Activated effector memory CD4-positive, alpha-beta T cell treated with Interleukin-2 at 50 U/mL for 16 hours (primary cell): ENCODE measurements at places on chromosomes 11 and 22.

GRCh38 chr11:21428796-21429195, 759.4 kb downstream of the NELL1 start:
- no peak for DNase-seq

GRCh38 chr11:50088231-50088630, 55.6 kb downstream of the OR4C45 start:
- no peak for DNase-seq

GRCh38 chr11:116700586-116701220, 72.1 kb downstream of the BUD13 start:
- DNase-seq = no peak

DNA sequence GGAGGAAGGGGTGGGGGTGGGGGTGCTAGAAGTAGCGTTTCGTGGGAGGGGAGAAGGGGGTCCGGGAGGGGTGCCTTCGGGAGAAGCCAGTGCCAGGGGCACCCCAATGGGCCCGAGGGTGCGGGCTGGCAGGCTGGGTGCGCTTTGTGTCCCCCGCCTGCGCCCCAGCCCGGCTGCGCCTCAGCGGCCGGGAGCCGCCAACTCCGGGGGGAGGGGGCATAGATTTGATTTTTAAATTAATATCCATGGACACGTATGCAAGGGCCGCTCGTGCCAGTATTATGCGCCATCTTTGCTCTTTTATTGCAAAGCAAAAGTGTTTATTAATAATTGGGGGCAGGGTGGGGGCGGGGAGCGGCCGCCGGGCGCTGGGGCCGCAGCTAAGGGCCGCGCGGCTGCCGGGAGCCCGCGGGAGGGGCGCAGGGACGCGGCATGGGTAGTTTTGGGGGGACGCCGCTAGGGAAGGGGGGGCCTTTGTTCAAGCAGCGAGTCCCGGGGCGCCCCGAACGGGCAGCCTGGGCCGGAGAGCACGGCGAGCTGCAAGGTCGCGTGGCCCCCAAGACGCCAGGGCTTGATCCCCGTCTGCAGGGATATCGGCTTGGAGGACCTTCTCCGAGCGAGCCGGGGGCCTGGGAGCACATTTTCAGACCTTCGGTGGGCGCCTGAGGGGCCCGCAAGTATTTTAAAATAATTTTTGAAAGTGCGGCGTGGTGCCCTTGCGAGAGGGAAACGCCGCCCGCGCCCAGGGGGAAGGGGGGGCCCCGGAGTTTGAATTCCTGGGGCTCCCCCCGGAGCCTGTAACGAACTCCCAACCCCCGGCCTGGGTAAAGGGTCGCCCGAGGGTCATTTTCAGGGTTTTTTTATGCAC, 959 bp downstream of the CCND1 start:
- DNase-seq = no peak

DNA sequence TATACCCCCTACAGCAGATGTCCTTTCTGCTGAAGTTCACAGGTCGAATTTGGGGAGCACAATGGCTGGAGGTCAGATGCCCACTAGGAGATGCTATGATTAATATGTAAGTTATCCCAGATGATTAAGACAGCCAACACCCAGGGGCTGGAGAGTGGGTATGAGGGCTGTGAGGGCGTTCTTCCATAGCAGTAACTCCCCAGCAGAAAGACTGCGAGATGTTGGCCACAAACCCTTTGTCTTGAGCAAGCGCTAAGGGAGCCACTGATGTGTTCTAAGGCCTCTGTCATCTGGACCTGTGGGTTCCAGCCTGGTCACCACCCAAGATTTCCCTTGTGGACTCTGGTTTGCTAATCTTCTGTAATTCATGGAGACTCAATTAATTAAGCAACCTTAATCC, 77.6 kb downstream of the BMAL1 start:
- no peak for DNase-seq

- no peak for DNase-seq
Observed at GRCh38 chr22:24977370-24978221, 25.1 kb downstream of the KIAA1671 start.

DNA sequence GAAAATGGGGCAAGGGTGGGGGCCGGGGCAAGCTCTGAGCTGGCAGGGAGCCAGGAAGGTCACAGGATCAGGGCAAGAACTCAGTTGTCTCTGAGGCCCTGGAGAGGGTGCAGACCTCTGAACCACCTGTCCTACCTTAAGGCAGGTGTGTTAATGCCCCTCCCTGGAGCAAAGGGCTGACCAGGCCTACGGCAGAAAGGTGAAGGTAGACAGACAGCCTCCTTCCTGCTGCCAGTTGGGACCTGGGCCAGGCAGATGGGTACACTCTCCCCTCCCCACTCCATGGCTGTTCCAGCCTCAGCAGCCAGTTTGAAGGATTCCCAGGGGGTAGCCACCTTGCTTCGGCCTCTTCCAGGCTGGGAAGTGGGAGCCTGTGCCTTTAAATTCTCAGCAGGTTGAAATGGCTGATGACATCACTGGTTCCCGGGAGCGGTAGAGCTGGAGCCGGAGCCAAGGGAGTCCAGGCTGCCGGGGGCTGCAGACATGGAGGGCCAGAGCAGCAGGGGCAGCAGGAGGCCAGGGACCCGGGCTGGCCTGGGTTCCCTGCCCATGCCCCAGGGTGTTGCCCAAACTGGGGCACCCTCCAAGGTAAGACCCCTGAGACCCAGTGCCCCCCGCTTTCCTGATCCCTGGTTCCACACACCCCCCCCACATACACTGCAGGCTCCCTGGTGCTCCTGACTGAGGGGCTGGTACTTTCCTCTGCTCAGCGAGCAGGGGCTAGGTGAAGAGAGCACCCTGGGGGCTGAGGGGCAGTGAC, at the start of gene INPP5J:
INPP5J (plus strand) TSS at position 435 of the 760 bp plus-strand sequence; CDS start at position 484, 49 bp downstream.
- no peak for DNase-seq

GRCh38 chr11:109972939-109973338, 120.3 kb upstream of the ZC3H12C start:
- DNase-seq = no peak

GRCh38 chr11:73426219-73426850, 50.1 kb downstream of the RELT start:
- no peak for DNase-seq

DNA sequence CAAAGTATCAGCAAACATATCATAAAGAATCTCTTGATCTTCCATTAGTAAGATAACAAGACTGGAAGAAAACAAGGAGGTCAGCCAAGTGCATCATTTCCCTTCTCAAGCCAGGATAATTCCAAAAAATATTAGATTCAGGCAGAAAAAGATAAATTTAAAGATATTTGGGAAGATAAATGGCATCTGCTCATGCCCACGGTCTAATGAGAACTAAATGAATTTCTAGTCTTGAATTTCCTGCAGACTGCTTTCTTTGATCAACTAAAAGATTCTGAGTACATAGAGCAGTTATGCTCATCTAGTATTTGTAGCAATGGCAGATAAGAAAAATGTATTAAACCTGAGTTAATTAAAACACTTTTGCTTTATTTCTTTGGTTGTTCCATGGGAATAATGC, 31.1 kb downstream of the DDI1 start:
- no peak for DNase-seq

GRCh38 chr11:128643661-128644317, 50.1 kb upstream of the FLI1 start:
- no peak for DNase-seq

DNA sequence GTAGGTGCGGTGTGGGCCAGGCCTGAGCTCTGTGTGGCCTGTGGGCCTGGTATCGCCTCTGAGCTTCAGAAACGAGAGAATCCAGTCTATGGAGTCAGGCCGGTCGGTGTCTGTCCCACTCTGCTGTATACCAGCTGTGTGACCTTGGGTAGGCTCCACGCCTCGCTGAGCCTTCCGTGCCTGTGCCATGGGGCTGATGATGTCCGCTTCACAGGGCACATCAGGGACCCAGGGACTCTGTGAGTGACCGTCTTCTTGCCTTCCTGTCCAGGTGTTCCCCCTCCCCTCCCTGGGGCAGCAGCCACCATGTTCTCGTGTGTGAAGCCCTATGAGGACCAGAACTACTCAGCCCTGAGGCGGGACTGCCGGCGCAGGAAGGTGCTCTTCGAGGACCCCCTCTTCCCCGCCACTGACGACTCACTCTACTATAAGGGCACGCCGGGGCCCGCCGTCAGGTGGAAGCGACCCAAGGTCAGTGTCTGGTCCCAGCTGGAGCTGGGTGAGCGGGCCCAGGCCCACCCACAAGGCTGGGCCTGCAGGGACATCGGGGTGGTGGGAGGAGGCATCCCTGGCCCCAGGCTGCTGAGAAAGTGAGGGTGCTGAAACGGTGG, 17.9 kb downstream of the CAPN5 start:
- no peak for DNase-seq

GRCh38 chr11:62680825-62681240, 2.0 kb upstream of the UBXN1 start:
- no peak for DNase-seq

DNA sequence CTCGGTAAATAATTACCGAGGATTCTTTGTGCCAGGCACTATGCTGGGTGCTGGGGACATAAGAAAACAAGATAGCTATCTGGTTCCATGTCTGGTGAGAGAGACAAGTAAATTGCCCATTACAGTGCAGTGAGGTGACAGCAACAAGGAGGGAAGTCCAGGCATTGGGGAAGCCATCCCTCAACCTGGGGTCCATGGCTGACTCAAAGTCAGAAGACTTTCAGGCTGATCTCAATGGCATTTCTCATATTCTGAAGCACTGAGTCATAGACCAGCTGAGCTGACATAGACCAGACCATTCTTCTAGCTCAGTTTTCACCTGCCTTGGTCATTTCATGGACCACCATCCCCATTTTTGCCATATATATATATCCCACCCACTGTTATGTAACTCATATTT, 158.8 kb downstream of the TTC17 start:
- no peak for DNase-seq

GRCh38 chr11:113675003-113675561, 31.0 kb downstream of the TMPRSS5 start:
- DNase-seq = no peak

GRCh38 chr11:44825058-44825785, 98.5 kb downstream of the TSPAN18 start:
- no peak for DNase-seq

- no peak for DNase-seq
Observed at GRCh38 chr11:35151241-35151640, 12.3 kb downstream of the CD44 start.
